ENCODE measurements at places on chromosomes 4 and X. TPM values are rescaled to one million over a fixed set of nuclear protein-coding genes. Genes with fewer than 3 reads are reported as not detected.
A peak's percentile ranks its signal among the peaks of the same experiment; 100 is the strongest.

The DLG3 gene
- 50.1 TPM for total RNA-seq

DNA sequence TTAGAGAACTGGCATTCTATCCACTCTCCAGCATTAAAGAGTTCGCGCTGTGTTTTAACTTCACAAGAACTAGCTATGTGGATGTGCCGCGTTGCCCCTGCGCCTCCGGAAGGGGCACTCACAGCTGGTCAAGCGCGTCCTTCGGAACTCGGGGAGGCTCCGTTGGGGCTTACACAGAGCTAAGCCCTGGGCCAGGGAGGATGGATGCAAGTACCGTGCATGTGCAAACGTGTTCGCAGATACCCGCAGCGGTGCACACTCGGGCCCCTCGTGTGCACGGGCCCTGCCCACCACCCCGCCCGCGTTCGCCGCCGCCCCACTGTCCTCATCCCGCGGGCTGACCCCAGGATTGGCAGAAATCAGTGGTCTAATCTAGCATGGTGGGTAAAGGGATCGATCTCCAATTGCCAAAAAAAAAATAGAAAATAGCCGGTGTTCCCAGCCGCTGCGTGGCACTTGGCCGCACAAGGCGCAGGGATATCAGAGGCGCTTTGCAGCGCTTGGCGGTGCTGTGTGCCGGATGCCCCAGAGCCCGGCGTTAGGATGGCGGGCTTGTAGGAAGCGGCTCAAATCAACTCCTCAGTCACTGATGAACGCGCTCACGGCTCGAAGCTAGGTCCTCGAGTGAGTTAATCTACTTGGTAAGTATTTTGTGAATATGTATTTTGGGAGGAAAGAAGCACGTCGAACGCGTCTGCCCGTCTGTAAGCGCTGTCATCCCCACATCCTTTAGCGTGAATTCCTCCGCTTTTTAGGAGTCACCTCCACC, 989 bp upstream of the PCDH10 start:
- H3K4me1 ChIP-seq, result no peaks in the 10 kb centered on the region
- no peak overlapping the region for H3K27ac ChIP-seq
- H3K27me3 ChIP-seq, result no peaks in the 10 kb centered on the region
- no peaks in the 10 kb centered on the region for H3K36me3 ChIP-seq

DNA sequence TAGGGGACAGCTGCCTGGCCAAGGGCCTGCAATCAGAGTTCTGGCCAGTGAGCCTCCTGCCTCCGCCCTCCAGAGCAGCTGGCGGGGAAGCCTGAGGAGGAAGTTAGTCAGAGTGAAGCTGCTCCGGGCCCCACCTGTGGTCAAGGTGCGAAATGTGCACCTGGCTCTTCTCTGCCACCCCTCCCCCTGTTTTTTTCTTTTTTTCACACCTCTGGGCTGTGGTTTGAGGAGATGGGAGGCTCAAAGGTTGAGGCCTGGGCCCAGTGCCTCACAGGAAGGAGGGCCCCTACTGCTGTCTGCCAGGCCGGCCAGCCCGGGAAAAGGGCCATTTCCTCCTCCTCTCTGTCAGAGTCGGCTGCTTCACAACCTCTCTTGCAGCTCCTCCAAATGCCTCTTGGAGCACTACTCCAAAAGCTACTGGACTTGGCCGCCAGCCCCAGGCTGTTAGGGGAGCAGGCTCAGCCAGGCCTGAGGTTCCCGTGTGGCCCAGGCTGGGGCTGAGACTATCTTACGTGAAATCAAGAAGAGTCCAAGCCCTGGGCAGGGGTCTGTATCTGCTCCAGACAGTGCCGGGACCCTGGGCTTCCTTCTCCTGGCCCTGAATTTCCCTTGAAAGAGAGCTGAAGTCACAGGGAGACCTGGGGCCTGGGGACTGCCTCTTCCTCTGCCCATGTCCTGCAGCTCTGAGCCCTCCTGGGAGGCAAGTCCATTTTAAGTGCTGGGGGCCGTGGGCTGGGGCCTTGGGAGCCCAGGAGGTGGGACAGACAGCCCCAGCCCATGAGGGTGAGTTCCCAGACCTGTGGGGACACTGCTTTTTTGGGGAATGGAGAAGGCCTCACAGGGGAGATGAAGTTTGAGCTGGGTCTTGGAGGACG, 4.5 kb upstream of the CXCR3 start:
- peak; percentile 44 for DNase-seq
- H3K36me3 ChIP-seq, result no peaks in the 10 kb centered on the region
- H3K4me3 ChIP-seq, result no peak overlapping the region
- no peaks in the 10 kb centered on the region for H3K27me3 ChIP-seq

DNA sequence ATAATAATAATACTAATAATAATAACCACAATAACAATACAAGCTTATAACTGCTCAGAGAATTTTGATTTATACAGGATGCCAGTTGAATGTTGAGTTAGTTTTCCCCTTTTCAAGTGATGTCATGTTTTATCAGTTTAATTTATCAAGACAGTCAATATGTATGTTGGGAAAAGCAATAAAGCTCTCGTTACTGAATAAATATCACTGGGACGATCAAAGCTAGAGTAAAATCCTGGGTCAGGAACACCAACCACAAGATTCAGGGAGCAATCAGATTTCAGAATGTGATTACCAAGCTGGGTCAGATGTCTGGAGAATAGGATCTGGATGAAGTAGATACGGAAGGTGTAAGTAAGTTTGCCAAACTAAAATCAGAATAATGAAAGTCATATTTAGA, 179.6 kb downstream of the GRID2 start:
- H3K27me3 ChIP-seq, result no peaks in the 10 kb centered on the region
- no peaks in the 10 kb centered on the region for H3K36me3 ChIP-seq
- no peaks in the 10 kb centered on the region for H3K4me1 ChIP-seq
- H3K27ac ChIP-seq, result no peak overlapping the region

DNA sequence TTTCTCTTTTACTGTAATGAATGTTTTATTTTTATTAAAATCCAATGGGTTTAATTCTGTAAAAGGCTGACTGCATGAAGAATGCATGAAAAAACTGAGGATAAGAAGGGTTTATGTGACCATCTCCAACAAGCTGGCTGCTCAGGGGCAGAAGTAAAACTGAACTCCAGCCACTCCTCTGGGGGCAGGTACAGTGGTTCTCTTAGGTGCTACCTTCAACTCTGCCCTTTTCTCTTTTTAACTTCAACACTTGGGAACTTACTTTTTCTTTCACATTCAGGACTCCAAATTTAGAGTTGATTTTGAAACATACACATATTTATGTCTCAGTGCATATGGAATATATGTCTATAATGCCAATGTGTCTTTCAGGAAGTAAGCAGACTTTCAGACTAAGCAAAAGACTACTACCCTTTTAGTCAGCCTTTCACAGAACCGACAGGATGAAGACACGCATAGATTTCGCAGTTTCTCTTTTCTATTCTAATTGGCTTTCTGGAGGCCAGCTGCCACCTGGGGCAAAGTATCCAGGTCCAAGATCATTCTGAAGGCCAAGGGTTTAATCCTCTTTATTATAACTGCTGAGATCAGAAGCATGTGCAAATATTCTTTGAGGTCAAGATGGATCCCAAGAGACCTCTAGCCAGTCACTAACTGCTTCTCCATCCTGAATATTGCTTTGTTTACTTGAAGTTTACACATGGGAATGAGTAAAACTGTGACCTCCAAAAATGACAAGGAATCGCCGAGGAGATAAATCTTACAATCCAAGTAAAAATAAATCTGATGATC, 30.7 kb downstream of the HS3ST1 start:
- no peak for DNase-seq
- H3K4me3 ChIP-seq, result no peak overlapping the region
- H3K4me1 ChIP-seq, result no peaks in the 10 kb centered on the region
- H3K36me3 ChIP-seq, result no peaks in the 10 kb centered on the region
- H3K27me3 ChIP-seq, result no peaks in the 10 kb centered on the region

The CORIN gene
- total RNA-seq, result 0.08 TPM

The GCNA gene
- total RNA-seq, result 0.48 TPM

GRCh38 chr4:123987408-123987807, 590.8 kb downstream of the SPRY1 start:
- no peak overlapping the region for H3K4me3 ChIP-seq
- no peak for DNase-seq
- H3K27ac ChIP-seq, result peak overlapping the region; percentile 86

- H3K4me3 ChIP-seq, result no peak overlapping the region
- no peaks in the 10 kb centered on the region for H3K27me3 ChIP-seq
- H3K4me1 ChIP-seq, result no peaks in the 10 kb centered on the region
- peak; percentile 82 for DNase-seq
Measured at GRCh38 chr4:40309250-40309774, 25.8 kb upstream of the CHRNA9 start.

The SCML1 gene
- 31.6 TPM for total RNA-seq

All from SJCRH30 (cell line).